ENCODE measurements at places on chromosomes 2 and 18. TPM values are rescaled to one million over a fixed set of nuclear protein-coding genes. Genes with fewer than 3 reads are reported as not detected.

DNA sequence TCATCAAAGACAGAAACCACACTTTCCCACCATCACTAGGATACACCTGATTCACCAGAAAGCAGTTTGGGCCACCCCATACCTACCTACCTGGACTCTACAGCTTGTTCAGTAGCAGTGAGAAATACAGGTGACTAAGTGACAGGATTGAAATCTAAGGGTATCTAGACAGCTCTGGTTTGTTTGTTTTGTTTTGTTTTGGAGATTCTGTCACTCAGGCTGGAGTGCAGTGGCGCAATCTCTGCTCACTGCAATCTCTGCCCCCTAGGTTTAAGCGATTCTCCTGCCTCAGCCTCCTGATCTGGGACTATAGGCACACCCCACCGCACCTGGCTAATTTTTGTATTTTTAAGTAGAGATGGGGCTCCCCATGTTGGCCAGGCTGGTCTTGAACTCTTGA is 3.1 kb downstream of the TTC21B start:
- DNase-seq, result no peak
- no peak overlapping the region for H3K27ac ChIP-seq
- no peaks in the 10 kb centered on the region for H3K27me3 ChIP-seq
- H3K4me3 ChIP-seq, result no peak overlapping the region
- peaks cover 2% of the 10 kb centered on the region for H3K4me1 ChIP-seq
- H3K36me3 ChIP-seq, result no peaks in the 10 kb centered on the region

GRCh38 chr2:220090050-220090449 is 462.6 kb downstream of the SLC4A3 start:
- no peak for DNase-seq
- peaks cover 2% of the 10 kb centered on the region for H3K36me3 ChIP-seq
- no peak overlapping the region for H3K27ac ChIP-seq
- no peak overlapping the region for H3K4me3 ChIP-seq

DNA sequence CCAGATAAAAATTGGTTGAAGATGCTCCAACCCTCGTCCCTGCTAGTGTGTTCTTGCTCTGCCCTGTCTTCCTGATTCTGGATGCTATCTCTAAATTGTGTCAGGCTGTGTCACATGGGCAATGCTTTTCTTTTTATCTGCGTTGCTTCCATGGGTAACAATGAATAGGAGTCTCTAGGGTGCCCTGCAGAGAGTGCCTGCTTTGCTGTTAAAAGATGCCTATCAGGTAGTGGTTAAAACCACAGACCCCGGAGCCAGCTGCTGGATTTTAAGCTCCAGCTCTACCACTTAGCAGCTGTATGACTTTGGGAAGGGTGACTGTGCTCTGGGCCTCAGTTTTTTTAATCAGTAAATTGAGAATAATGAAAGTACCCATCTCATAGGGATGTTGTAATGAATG is 340.3 kb downstream of the PLCL1 start:
- no peak overlapping the region for H3K4me3 ChIP-seq
- H3K27me3 ChIP-seq, result no peaks in the 10 kb centered on the region
- peaks cover 11% of the 10 kb centered on the region for H3K4me1 ChIP-seq
- no peaks in the 10 kb centered on the region for H3K36me3 ChIP-seq
- H3K27ac ChIP-seq, result no peak overlapping the region

The KIAA2012 gene
- not detected for total RNA-seq
